Hypothalamus (tissue), 51 donors: ENCODE measurements at places on chromosomes 1 and 21.

DNA sequence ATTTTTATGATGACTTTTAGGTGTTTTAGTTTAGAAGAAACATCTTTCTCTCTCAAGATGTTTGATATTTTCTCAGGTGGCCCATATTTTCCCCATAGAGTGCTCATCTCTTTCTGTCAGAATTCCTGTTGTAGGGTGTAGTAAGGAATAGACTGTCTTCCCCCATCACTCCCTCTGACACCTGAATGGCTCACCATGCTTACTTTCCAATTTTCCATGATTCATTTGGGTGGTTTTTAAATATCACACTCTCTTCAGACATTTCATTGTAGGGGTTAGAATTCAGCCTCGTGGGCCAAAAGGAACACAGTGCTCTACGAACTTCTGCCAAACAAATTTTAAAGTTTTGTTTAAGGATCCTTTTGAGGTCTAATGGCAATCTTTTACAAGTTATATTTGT is 24.0 kb downstream of the GIPC2 start:
- DNase-seq, result no peak

GRCh38 chr1:212838145-212838544 is 9.3 kb downstream of the SPATA45 start:
- DNase-seq, result no peak

- no peak for DNase-seq
These were observed 178.1 kb upstream of the NRIP1 start for GRCh38 chr21:15242906-15243305.

- no peak for DNase-seq
These were observed 35.2 kb upstream of the PIGV start for GRCh38 chr1:26752519-26752918.

DNA sequence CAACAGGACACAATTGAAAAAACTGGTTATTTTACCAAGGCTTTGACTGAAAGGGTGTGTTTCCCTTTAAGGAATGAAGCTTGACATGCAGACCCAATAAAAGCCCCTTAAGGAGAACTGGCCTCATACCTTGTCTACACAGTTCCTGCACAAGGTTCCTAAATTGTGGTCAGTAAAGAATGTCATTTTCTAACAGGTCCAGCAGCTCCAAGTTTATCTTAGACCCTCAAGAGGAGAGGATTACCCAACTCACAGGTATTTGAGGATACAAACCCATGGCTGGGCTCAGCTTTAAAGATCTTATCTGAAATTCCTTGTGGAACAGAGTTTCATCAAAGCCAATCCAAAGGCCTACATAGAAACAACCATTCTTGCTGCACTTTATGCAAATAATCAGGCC is 31.4 kb upstream of the CBR3 start:
- no peak for DNase-seq

GRCh38 chr1:63835128-63835527 is 61.3 kb downstream of the ROR1 start:
- no peak for DNase-seq

DNA sequence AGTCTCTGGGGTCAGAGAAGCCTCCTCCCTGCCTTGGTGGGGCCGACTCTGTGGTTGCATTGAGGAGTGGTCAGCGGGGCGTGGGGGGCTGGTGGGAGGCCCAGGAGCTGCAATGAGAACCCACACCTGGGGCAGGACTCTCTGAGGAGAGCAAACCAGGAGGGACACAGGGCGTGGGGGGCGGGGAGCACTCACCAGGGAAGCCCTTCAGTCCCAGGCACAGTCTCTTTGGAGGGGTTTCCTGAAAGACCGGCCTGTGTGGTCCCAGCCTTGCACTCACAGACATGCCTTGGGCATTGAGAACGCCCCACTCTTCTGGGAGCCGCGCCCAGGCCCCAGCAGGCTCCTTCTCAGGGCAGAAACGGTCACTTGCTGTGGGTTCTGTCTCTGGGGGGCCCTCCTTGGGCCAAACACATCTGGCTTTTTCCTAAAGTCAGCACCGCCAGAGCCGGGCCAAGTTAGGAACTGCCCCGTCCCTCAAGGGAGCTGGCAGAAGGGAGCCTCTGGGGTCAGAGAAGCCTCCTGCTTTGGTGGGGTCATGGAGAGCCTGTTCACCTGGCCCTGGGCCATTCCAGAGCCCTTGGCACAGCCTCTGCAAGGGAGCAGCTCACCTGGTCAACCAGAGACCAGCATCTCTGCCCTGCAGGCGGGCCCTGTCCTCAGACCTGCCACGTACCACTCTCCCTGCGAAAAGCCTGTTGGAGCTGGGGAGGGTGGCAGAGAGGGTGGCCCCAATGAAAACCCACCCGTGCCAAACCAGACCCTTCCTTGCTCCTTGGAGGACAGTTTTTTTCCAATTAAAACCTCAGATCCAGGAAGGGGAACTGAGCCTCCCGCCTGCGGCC is 59.9 kb upstream of the TTC34 start:
- no peak for DNase-seq

DNA sequence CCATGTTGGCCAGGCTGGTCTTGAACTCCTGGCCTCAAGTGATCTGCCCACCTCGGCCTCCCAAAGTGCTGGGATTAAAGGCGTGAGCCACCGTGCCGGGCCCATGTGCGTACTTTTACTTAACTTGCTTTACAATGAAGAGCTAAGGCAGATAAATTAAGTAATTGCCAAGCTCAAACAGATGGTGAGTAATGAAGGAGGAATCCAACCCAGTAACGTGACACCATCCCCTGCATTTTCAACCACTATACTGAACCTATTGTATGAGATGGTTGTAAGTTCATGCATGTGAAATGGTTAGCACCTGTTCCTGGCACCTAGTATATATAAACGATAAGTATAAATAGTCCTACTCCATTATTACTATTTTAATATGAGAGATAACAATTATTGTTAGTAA is 588.0 kb upstream of the BEND5 start:
- DNase-seq, result no peak

GRCh38 chr21:42705346-42705745 is 51.9 kb downstream of the PDE9A start:
- no peak for DNase-seq

DNA sequence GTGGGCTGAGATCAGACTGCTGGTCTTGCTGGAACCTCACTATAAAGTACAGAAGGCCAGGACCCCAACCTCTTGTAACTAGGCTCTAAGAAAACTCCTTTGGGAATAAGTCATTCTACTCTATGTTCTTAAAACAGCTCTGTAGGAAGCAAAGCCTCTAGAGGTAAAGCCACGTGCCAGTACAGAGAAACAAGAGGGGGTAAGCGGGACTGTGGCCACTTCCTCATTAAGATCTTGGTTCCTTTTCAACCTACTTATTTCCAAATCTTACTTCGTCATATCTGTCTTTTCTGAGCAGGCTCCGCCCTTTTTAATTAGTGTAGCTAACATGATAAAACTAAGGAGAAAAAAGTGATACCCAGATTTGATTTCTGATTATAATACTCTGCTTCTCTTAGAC is 3.8 kb downstream of the NCSTN start:
- DNase-seq, result no peak

DNA sequence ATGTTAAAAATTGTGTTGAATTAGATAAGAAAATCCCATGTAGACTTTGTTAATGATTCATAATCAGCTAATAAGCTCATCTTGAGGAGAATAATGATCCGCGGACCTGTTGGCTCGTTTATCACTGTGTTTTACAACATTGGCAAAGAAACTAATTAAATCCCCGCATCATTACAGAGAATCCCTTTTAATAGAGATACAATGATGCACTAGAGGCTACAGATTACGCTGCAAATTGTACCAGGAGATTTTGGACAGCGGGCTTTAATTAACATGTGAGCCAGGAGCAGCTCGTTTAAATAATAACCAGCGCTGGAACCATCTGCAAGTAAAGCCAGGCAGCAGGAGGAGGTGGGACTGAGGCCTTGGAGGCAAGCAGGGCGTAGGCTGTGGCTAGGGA is 280.3 kb upstream of the POU3F1 start:
- no peak for DNase-seq

- no peak for DNase-seq
These were observed at the start of gene FASLG for GRCh38 chr1:172658871-172659453. Gene FASLG (plus strand): TSS chr1:172659103. CDS start chr1:172659202, 99 bp downstream.

DNA sequence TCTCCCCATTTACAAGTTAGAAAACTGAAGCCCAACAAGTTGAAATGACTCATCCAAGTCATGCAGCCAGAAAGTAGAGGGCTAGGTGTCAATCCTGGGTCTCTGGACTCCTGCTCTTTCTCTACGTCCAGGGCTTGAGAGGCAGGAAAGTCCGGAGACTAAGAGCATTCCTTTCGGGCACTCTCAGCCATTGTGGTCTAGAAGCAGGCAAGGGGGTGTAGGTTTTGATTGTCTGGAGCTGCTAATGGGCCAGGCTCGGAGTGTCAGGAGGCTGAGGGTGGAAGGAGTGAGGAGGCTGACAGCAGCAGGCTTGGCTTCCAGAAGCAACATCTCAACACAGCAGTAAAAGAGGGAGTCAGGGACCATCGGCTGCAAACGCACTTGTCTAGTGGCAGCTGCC is 107.6 kb upstream of the KLHDC7A start:
- DNase-seq, result no peak

DNA sequence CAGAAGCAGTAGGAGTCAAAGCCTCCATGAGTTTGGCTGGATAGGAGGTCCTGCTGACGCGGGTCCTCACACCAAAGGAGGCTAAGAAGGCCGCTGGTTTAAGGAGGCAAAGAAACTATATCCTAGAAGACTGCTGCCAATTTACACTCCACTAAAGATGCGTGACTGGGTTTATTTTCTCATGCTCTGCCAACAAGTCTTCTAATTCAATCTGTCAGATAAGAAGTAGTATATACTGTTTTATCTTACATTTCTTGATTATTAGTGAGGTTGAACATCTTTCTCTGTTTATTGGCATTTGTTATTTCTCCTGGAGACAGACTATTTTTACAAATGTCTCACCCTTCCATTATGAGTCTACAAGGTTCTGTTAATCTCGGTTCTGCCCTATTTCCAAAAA is 34.1 kb downstream of the ACBD6 start:
- DNase-seq, result no peak

DNA sequence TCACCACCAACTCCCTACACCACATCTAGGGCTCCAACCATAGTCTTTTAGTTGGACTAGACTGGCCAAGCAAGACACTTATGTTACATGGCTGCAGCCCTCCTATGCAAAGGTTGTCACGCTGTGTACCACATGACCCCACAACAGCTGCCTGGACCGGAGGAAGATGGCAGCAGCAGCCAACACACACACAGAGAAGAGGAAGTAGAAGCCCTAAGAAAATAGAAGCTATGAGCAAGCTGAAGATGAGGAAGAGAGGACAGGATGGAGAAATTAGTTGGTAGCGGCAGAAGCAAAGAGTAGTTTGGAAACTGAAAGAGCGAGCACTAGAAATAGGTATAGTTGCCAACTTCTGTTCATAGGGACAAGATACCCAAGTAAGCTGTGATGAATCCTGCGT is 60.8 kb upstream of the RALGPS2 start:
- DNase-seq, result no peak

DNA sequence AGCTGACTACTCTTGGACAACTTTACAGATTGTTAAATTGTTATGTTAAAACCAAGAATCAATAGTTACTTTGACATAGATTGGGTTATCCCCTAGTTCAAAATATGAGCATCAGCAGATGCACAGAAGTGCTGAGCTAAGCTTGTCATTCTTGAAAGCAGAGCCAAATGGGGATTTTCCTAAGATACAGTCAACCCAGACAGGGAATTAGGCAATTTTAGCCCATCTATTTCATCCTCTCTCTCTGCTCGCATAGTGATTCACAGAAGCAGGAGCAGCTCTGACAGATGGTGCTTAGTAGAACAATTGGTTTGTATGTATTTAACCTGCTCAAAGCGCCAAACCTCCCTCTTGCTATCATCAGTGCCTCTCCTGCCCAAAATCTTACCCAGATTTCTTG is 27.9 kb upstream of the PRRC2C start:
- no peak for DNase-seq

DNA sequence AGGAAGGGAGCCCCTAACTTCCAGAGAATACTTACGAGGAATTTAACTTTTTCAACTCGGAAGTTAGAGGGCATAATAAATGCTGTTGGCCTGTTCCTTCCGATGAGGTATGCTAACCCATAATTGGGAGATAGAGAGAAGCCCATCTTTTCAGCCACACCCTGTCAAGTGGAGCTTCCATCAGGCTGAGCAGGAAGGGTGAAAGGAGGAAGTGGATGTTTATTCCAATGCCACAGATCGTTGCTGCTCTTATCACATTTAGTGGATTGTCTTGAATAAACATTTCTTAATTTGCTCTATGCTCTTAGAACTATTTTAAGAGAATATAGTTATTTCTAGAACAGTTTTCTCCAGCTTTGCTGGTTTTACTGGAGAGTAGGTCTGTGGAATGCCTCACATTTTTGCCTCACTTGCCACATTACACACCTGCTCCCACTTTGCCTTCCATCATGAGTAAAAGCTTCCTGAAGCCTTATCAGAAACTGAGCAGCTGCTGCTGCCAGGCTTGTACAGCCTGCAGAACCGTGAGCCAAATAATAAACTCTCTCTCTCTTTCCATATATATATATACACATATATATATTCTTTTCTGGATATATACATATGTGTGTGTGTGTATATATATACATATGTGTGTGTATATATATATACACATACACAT is 60.0 kb upstream of the RGS21 start:
- no peak for DNase-seq

DNA sequence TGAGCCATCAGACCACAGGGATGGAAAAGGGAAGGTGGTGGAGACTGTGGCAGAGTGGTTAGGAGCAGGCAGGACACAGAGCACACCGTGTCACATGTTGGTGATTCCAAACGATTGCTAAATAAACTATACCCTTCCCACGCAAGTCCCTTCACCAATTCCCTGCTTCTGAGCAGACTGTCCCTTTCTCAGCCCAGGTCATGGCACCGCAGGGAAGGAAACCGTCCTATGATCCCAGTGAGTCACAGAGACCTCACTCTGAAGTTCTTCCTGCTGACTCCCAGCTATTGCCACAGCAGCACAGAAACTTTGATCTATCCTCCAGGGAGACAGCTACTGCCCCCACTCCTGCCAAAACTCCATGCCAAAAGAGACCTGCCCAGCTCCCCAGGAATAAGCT is 19.2 kb downstream of the RIMS3 start:
- DNase-seq, result no peak

GRCh38 chr1:61400131-61400770 is 317.9 kb downstream of the NFIA start:
- DNase-seq, result no peak

- DNase-seq, result no peak
These were observed 2.9 kb downstream of the C2CD2 start for GRCh38 chr21:41950941-41951351.

DNA sequence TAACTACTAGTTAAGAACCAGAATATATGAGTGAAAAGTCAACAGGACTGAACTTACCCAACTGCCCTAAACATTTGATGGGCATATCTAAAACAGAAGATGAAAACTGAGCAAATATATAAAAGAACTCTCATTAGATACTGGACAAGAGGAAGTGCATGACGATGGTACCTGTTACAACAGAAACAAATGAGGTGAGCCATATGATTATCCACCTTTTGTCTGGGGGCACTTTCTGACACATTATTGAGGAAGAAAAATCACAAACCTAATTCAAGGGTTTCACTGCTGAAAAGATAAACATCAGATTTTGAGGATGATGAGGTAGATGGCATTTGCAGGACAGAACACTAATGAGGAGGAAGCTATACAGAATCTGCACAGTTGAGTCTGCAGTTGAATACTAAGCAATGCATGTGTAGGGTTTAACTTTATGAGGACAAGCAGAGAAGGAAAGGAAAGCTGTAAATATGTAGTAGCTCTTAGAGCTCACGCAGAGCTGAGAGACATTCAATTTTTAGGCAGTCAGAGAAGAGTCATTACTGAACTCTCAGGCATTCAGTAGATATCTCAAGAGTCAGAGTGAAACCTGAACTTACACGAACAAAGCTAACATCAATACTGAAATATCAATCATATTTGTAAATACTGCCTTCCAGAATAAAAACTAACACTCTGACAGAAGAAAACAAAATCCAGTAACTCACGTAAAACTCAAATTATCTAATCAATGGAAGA is 262.1 kb downstream of the AKT3 start:
- no peak for DNase-seq
